H9 (cell line): ENCODE measurements at places on chromosomes 7 and 10. TPM values are rescaled to one million over a fixed set of nuclear protein-coding genes. Genes with fewer than 3 reads are reported as not detected.
A peak's percentile ranks its signal among the peaks of the same experiment; 100 is the strongest.

GRCh38 chr10:61959814-61960213 is 58.3 kb downstream of the ARID5B start:
- DNase-seq, result no peak

GRCh38 chr7:79420464-79420863 is 33.0 kb downstream of the MAGI2 start:
- no peak for DNase-seq

- no peak for DNase-seq
Measured at GRCh38 chr7:27066148-27066547, 29.7 kb downstream of the HOXA1 start.

DNA sequence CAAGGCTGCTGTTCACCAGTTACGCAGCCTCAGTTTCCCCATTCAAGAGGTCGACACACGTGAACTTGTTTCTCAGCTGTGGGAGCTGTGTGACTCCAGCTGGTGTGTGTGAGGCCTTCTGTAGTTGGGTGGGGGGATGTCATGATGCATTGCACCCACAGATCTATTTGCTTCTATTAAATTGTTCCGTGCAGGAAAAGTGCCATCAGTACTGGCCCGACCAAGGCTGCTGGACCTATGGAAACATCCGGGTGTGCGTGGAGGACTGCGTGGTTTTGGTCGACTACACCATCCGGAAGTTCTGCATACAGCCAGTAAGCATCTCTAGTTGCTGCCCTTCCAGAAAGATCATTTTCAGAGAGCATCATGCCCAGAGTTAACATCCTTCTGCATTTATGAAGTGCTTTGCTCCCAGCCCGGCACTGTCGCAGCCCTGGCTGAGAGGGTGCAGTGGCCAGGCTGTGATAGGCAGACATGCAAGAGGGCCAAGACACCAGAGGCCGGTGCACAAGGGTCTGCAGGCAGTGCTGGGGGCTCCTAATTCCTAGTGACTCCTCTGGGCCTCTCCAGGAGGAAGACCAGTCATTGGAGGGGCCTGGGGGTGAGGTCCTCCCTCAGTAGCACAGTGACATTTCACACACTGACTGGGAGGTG is 60.2 kb downstream of the MKI67 start:
- DNase-seq, result no peak

- no peak for DNase-seq
Measured at GRCh38 chr7:70540641-70541040, 591.3 kb upstream of the GALNT17 start.

DNA sequence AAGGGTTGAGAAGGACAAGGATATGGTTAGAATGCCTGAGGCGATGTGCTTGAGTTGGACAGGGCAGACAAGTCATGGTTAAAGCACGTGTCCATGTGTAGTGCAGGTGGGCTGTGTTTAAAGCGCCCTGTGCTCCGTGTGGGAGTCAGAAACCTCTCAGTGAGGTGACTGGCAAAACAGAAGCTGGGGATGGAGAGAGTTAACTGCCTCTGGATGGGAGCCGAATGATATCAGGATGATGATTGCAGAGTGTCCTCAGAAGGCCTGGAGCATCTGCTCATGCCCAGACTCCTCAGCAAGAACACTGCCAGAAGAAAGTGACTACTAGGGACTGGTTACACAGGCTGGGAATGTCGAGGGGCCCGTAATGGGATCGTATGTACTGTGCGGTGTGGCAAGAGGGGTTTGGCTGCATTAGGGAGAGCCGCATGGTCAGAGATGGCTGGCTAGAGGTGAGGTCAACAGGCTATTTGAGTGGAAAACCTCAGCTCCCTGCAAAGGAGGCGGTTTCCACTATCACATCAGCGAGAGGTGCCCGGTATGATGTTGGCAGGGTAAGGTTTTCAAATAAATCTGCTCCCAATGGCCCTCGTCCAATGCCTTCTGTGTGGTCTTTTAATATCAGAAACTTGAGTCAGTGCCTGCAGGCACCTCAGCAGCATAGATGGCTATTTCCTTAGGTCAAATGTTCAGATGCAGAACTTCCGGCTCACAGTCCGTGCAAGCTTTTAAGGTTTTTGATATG is 26.1 kb upstream of the MRC1 start:
- no peak for DNase-seq

DNA sequence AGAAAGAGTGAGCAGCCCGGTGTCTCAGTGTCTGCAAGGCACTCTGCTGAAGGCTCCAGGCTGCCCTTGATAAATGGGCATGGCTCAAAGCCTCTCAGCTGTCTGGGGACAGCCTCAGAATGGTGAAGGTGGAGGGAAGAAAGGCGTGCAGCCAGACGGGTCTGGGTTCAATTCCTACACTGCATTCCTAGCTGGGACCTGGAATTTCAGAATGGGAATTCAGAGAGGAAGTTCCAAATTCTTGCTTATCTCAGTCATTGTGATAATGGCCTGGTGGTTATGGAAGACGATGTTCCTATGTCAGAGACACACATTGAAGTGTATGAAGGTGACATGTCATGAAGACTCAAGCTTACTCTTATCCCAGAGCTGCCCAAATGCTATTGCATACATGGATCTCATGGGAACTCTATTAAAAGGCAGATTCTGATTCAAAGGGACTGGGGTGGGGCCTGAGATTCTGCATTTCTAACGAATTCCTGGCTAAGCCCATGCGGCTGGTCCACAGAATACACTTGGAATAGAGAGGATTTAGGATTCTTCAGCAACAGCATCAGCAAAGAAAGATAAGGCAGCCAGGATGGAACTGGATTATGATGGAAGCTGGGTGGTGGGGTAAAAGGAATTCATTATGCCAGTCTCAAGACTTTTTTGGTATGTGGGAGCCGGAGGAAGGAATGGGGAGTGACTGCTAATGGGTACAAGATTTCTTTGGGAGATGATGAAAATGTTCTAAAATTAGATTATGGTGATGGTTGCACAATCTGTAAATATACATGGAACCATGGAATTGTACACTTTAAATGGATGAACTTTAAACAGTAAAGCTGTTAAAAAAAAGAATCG is 82.6 kb upstream of the ZMIZ1 start:
- DNase-seq, result no peak

DNA sequence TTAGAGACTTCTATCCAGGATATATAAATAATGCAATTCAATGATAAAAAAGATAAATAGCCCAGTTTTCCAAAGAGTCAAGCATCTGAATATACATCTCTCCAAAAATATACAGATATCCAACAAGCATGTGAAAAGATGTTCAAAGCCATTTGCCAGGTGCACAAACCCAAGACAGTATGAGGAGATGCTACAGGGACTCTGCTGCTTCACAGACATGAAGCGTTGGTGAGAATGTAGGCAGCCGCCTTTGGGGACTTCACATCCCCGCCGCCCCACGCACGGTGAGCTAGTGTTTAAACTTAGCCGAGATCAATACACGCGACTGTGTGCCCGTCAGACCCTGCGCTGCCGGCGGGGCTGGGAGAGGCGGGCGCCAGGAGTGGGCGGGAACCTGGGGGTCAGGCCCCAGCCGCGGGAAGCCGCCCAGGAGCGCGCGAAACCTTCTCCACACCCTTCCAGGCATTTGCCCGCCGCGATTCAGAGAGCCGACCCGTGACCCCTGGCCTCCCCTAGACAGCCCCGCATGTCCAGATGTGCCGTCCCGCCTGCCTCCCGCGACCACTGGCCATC is 927 bp upstream of the ALOX5 start:
- DNase-seq, result no peak

GRCh38 chr10:63464402-63465292 is 1.1 kb downstream of the JMJD1C start:
- no peak for DNase-seq

DNA sequence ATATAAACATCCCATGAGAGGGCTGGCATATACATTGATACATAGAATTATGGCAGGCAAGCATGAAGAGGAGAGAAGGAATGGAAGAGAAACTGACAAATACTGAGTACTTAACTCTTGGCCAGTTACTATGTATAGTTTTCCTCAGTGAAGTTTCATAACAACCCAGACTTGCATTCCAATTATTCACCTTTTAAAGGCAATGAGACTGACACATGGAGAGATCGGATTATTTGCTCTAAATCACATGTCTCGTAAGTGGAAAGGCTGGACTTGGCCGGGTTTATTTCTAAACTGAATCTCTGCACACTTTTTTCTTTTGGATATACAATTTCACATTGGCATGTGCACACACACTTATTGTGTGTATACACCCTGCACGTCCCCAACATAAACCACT is 548.3 kb downstream of the PHTF2 start:
- no peak for DNase-seq

DNA sequence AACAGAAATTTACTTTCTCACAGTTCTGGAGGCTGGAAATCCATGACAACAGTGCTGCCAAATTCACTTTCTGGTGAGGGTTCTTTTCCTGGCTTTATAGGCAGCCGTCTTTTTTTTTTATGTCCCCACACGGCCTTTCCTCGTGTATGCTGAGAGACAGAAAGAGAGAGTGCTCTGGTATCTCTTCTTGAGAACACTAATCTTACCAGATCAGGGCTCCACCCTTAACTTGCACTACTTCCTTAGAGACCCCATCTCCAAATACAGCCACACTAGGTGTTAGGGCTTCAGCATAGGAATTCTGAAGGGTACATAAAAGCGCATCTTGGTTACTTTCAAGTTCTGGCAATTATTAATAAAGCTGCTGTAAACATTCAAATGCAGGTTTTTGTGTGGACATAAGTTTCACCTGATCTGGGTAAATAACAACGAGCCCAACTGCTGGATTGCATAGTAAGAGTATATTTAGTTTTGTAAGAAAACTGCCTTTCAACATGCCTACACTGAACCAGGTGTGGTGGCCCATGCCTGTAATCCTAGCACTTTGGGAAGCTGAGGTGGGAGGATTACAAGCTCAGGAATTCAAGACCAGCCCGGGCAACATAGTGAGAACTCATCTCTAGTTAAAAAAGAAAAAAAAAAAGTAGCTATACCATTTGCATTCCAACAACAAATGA is 8.2 kb upstream of the C1GALT1 start:
- no peak for DNase-seq

- no peak for DNase-seq
Measured at GRCh38 chr7:27220440-27220955, 20.6 kb upstream of the HOXA13 start.

DNA sequence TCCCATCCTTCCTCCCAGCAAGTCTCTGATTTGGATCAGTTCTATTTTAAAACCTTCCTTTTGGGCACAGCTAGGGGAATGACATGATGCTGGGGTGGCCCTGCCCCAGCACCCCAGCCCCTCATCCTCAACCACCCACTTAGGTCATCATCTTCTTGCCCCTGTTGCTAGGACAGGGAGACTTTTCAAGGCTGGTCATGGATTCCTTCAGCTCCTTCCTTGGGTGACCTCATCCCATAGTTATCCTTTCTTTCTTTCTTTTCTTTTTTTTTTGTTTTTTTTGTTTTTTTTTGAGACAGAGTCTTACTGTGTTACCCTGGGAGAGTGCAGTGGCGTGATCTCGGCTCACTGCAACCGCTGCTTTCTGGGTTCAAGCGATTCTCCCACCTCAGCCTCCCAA is 127.2 kb downstream of the WDFY4 start:
- no peak for DNase-seq

GRCh38 chr7:5423306-5423975 is at the start of gene TNRC18:
TNRC18 (minus strand) TSS chr7:5423834; CDS start chr7:5421246, 2,588 bp downstream.
- DNase-seq, result no peak

GRCh38 chr7:137026176-137026500 is 157.7 kb downstream of the CHRM2 start:
- no peak for DNase-seq

DNA sequence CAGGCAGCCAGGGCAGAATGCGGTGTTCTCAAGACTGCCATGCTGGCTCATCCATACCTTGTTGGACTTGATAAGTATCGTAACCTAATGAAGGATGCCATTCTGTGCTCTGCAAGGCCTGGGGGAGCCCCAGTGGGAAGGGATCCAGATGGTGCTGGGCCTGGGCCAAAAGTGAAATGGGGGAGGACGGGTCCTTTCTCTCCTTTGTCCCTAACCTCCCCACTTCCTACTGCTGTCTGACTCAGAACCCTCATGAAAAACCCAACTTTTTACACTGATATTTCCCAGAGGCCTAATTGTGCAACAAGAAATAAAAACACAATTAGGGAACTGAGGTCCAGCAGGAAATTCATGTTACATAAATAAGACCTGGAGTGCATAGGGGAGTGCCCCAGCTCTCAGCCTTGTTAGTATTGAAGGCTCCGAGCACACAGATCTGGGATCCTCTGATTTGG is 193.7 kb upstream of the SVIL start:
- DNase-seq, result no peak

GRCh38 chr10:89683883-89684282 is 17.5 kb upstream of the KIF20B start:
- DNase-seq, result no peak

GRCh38 chr7:142231716-142232115 is 26.1 kb downstream of the PRSS58 start:
- peak; percentile 88 for DNase-seq

GRCh38 chr10:22603581-22603980 is 110.8 kb downstream of the PIP4K2A start:
- DNase-seq, result no peak

GRCh38 chr7:91212582-91212981 is 51.7 kb upstream of the FZD1 start:
- no peak for DNase-seq

DNA sequence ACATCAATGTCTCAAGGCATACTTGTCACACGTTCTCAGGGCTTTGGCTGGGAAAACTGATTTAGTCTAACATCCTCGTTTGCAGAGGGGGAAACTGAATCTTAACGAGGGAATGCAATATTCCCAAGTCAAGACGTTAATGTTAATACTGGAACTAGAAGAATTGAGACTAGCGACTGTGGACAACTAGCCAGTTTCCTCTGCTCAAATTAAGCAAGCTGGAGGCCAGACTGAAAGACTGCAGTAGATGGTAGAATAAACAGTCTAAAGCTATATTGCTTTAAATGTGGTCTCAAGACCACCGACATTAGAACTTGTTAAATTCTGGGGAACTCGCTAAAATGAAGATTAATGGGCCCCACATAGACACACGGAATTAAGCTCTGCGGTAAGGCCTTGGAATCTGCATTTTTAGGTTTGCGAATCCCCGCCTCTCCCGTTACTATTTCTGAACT is 639 bp upstream of the TFAM start:
- DNase-seq, result no peak

DNA sequence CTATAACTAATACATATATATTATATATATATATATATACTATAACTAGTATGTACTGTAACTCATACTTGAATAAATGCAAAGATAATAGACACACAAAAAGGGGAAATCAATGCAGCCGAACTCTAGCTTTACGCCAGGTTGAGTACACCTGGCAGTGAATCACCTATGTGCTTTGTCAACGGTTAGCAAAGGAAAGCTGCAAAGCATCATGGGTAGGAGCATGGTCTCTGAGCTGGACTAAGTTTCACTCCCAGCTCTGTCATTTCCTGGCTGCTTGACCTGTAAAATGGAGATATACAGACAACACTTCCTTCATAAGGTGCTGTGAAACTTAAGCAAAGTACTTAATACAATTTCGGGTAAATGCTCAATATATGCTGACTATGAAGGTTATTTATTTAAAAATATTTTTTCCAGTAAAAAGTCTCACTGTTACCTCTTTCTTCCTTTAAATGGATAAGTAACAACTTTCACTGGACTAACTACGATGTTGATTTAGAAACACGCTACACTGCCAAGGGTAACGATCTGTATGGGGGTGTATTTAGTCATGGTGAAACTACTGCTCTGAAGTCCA is 61.7 kb upstream of the ITGA8 start:
- no peak for DNase-seq

Gene TUBAL3
- total RNA-seq, result not detected in 2 replicates

Gene AKR1C8
- not detected in 2 replicates for total RNA-seq

Gene CNPY1
- not detected in 2 replicates for total RNA-seq

Gene HTR5A
- not detected in 2 replicates for total RNA-seq

Gene TFPI2
- 3.8 and 4.4 TPM in 2 replicates for total RNA-seq

Gene HHEX
- total RNA-seq, result 1.8 and 2.2 TPM in 2 replicates

Gene BMPER
- total RNA-seq, result 0.20 and 0.57 TPM in 2 replicates

Gene FAM241B
- total RNA-seq, result 13.7 and 14.7 TPM in 2 replicates

Gene C10orf62
- total RNA-seq, result 0.31 TPM in 1 of 2 replicates, not detected in the other

Gene SHTN1
- 21.3 and 22.1 TPM in 2 replicates for total RNA-seq

Gene CUBN
- 0.26 and 0.37 TPM in 2 replicates for total RNA-seq

Gene KLHDC10
- total RNA-seq, result 16.7 and 17.3 TPM in 2 replicates
